ENCODE measurements at places on chromosomes 4 and X.

- no peak for DNase-seq
Observed at GRCh38 chr4:94533405-94534223, 81.9 kb downstream of the PDLIM5 start.

- DNase-seq = no peak
Observed at GRCh38 chr4:74223801-74224200, 65.9 kb downstream of the MTHFD2L start.

DNA sequence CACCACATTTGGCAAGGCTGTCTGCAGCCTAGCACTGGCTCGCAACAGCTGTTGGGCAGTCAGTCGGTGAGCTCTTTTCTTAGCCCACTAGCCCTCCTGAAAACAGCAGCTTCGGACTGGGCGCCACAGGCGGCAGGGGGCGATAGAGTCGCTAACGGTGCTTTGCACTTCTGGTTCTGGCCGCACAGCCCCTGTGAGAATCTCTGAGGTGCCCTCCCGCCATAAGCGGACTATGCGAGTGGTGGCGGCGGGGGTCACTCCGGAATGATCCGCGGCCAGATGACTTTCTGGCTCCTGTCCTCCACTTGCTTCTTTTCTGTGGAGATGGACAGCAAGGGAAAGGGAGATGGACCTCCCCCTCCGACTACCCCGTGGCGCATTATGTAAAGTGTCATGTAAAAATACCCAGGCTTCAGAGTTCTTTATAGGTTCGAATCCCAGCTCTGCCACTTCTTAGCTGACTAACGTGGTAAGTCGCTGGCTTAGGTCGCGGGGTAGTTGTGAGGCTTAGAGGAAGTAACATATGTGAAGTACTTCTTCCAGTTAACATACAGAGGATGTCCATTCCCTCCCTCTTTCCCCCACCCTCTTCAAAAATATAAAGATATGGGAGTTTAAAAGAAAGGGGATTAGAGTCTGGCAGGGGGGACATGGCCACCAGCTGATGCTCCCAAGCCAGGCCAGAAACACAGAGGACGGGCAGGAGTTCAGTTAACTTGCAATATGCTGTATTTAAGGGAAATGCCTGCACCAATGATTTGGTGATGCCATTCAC is 11.0 kb downstream of the ARHGAP36 start:
- peak; percentile 73 for DNase-seq

DNA sequence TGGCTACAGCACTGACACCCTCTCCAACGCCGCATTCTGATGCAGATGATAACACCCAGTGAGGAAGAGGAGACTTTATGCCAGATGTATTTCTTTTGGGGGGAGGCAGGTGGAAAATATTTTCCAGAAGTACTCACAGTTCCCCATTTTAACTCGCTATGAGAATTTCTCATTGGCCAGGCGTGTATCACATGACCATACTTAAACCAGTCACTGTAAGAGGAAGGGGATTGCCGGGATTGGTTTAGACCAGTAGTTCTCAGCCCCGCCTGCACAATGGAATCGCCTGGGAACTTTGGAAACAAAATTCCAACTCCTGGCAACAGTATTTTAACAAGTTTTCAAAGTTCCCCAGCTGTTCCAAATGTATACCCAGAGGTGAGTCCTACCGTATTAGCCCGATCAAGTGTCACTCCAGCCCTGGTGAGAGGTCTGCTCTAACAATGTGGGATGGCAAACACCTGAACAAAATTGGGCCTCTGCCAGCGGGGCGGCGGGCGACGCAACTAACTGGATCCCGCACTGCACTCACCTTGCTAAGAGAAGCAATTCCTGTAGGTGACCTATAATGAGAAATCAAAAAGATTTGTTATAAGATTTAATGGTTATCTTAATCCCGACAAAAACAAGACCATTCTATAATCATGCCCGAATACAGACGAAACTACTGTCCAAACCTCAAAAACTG is 2.9 kb upstream of the MSL3 start:
- no peak for DNase-seq

GRCh38 chr4:150219841-150220240 is 141.6 kb downstream of the DCLK2 start:
- DNase-seq = no peak

DNA sequence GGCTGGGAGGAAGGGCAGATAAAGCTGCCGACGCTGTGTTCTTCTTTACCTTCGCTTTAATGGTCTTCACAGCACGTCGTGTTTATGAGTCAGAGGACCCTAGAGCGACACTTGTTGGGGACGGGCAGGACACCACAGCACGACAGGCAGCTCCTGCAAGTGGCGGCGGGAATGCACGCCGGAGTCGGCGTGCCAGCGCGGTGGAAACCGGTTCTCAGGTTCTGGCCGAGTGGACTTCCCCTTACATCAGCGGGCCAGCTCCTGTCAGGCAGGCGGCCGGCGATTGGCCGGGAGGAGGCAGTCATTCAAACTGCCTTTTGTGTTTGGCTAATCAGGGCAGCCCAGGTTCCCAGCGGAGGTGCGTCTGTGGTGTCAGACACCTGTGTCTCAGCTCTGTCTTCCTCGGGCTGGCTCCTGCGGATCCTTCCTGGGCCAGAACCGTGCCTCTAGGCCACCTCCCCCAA is 150.9 kb downstream of the SHROOM3 start:
- peak; percentile 80 for DNase-seq

- peak; percentile 64 for DNase-seq
Observed at GRCh38 chr4:5957076-5957475, 61.2 kb downstream of the C4orf50 start.

- no peak for DNase-seq
Observed at GRCh38 chrX:125172531-125172930, 147.1 kb upstream of the TEX13C start.

DNA sequence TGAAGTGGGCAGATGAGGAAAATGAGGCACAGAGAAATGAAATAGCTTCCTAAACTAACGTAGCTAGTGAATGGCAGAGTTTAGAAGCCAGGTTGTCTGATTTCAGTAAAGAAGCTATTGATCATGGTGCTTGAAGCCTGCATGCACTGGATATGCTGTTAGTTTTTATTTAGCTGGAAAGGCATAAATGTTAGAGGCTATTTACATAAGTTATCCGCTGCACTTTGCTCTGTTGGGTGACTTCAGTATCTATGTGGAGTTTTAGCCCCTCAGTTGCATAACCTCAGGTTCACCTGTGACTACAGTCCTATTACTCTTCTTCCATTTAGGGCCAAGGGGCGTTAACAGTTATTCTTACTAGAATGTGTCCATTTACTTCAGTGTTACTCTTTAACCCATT is 522.4 kb upstream of the RPS6KA3 start:
- DNase-seq = no peak

DNA sequence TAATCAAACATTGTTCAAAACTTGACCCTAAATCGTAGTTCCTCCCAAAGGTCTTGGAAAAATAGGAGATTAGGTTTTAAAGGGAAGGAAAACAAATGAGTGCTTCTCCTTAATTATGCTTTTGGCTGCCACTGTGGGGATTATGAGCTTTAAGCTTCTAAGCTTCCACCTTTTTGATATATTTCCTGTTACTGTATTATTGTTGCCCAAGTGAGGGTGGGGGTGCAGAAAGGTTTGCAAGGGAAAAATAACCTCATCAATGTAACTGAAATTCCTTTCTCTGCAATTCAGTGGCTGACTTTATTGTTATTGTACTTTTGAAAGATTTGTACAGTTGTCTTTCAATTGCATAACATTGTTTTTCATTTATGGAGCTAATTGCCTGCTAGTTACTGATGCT is 285.1 kb downstream of the FRMPD4 start:
- no peak for DNase-seq

- DNase-seq = peak; percentile 73
Observed at GRCh38 chr4:27318740-27319139, 458.1 kb downstream of the STIM2 start.

DNA sequence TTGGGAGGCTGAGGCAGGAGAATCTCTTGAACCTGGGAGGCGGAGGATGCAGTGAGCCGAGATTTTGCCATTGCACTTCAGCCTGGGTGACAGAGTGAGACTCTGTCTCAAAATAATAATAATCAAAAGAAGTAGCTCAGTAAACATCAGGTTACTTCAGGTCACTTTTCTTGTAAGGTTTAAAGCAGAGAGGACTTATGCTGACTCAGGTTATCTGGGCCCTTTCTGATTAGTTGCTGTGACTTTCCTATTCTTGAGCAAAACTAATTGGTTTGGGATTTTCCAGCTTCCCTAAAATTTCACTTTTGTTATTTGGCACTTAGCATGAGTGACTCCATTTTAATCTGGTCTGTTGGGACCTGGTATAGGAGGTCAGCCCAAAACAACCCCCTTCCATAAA is 812.9 kb downstream of the NLGN4X start:
- no peak for DNase-seq

- DNase-seq = no peak
Observed at GRCh38 chrX:131725001-131725654, 181.3 kb downstream of the OR13H1 start.

DNA sequence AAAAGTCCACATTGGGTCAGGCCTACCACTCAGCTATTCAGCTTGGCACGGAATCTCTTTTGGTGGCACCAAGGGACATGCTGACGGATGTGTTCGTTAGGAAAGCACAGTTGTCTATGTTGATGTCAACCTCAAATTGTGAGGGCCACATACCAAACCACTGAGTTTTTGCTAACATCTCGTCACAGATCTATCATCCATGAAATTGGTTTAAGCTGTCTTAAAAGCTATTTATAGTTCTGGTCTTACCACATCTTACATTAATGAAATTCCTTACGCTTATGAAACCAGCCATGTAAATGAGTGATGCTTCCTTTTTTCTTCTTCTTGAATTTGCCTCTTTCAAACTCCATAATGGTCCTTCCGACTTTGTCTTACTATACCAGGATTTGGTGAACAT is 101.5 kb downstream of the MGST2 start:
- peak; percentile 16 for DNase-seq

GRCh38 chr4:158193171-158193749 is 17.0 kb upstream of the TMEM144 start:
- DNase-seq = no peak

GRCh38 chrX:153206425-153207046 is 27.5 kb downstream of the MAGEA1 start:
- no peak for DNase-seq

- peak; percentile 32 for DNase-seq
Observed at GRCh38 chrX:123860983-123861382, 1.1 kb downstream of the XIAP start.

- DNase-seq = no peak
Observed at GRCh38 chrX:150558424-150558823, 10.0 kb upstream of the MTM1 start.

DNA sequence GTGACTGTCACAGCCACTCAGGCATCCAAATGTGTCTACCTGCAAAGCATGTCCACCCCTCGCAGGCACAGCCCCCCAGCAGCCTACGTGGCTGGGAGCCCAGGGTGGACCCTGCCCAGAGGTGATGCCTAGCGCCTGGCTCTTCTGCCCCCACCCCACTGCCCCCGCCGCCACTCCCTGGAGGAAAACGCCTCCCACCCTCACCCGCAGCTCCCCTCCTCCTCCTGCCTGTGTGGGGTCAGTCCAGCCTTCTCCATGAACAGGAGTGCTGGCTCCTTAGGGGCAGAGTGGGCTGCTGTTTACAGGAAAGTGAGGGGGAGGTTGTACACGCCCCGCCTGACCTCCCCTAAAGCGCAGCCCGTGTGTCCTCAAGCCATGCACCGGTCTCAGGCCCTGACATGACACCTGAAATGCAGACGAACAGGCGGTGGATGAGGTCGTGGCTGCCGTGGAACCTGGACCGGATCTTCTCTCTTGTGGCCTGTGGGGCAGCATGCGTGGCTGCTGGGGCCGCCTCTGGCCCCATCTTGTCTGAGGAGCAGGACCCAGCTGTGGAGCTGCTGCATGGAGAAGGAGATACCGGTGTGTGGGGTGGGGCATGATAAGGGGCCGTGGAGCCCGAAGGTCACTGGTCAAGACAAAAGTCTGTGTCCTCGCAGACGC is 11.9 kb upstream of the MXD4 start:
- DNase-seq = peak; percentile 17

DNA sequence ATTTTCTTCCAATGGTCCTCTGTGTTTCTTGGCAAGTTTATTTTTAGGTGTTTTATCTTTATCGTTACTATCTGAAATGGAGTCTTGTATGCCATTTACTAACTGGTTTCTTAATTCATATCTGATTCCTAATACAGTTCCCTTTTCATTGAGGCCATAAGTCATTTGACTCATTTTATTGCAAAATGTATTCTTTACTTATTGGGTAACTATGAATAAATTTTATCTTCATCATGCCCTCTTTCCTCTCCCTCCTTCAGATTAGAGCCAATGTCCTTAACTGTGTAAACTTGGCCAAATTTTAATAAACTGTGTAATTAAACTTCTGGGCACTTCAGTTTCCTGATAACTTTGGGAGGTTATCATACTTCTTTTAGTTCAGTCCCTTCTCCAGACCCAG is 19.3 kb upstream of the MSMO1 start:
- no peak for DNase-seq

- no peak for DNase-seq
Observed at GRCh38 chr4:30811296-30811695, 91.1 kb downstream of the PCDH7 start.

DNA sequence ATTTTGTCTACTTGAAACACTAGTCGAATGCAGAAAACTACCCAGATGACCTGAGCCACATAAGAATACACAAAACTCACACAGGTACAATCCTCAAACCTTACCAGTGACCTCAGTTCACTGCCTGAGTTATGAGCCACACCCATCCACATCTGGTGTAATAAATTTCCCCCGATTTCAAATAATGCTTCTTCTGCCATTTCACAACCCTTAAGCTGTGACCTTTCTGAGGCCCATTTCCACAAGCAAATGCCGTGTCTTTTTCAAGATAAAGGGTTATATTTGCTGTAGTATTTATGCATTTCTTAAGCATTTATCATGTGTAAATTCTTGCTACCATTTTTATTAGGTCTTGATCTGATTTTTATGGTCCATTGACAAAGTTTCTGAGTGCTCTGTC is 1.8 kb upstream of the ARHGEF38 start:
- no peak for DNase-seq

- no peak for DNase-seq
Observed at GRCh38 chrX:136431625-136432024, 56.1 kb upstream of the BRS3 start.

DNA sequence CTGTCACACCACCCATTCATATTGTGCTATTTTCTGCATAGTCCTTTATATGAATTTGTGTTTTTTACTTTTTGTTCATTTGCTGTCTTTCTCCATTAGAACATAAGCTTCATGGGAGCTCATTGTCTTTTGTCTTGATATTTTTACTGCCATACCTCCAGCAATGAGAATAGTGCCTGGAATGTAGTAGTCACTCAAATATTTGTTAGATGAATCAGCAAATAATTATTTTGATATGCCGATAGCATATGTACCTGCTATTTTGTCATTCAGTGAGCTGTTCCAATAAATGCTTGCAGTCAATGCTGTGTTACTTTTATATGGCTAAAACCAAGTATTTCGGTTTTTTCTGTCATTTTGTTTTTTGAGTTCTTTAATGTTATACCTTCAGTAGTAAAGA is 43.5 kb upstream of the SLC25A31 start:
- no peak for DNase-seq

DNA sequence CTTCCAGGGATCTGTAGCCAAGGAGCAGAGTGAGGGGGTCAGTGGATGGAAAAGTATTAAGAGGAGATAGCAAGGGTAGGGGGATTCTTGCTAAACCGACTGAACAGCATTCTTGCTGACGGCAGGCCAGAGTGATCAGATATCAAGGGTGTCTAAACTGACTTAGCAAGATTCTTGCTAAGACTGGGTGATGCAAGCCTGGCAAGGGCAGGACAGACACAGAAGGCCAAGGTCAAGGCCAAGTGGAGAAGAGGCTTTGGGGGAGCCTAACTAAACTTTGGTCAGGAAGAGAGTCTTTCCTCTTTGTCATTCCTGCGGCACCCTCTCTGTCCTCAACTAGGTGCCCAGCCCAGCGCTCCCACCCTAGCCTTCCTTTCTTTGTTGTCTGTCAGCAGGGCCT is 799 bp downstream of the XPNPEP2 start:
- peak; percentile 17 for DNase-seq

- no peak for DNase-seq
Observed at GRCh38 chrX:40031911-40032310, 65.8 kb downstream of the BCOR start.

Measured in eye (tissue), 1 donor.